T-helper 2 cell (primary cell): ENCODE measurements at places on chromosomes 3 and 15.

DNA sequence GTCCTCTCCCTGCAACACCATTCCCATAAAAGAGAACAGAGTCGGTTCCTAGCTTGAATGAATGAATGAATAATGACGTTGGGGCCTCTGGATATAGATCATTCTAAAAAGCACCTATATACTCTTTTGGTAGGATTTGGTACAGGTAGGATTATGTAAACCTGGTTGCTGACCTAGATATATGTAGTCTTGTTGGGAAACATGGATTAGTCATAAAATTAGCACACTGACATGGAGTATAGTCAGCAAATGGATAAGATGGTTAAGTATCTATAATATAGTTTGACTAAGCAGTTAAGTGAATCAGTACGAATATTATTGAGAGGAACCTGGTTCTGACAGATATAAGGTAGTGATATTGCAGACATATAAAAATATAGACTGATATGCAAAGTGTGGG is 142.5 kb downstream of the FILIP1L start:
- DNase-seq = no peak

DNA sequence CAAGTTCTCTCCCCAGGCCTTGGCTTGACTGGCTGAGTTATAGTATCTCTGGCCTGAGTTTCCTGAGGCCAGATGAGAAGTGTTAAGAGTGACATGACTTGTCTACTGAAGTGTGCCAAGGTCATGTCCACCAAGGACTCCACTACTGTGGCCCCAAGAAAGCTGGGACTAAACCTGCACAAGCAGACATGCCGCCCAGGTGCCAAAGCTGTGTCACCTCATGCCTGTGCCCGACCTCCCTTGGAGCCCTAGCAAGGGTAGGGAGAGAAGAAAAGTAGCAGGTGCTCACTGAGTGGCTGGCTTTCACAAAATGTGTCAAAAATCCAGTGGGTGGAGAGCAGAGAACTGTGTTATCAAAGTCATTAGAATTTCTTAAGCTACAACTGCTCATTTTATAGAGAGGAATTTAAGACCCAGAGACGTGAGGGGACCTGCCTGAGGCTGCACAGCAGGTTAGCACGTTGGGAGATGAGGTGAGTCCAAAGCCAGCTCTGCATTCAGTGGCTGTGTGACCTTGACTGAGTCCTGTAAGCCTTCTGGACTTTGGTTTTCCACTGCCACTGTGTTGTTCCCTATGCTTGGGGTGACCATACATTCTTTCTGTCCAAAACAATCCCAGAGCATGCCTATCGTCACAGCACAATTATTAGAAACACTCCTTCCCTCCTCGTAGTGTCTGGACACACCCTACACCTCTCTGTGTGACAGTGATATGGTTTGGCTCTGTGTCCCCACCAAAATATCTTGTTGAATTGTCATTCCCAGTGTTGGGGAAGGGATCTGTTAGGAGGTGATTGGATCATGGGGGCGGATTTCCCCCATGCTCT is 5.0 kb upstream of the LYSMD4 start:
- DNase-seq = no peak

DNA sequence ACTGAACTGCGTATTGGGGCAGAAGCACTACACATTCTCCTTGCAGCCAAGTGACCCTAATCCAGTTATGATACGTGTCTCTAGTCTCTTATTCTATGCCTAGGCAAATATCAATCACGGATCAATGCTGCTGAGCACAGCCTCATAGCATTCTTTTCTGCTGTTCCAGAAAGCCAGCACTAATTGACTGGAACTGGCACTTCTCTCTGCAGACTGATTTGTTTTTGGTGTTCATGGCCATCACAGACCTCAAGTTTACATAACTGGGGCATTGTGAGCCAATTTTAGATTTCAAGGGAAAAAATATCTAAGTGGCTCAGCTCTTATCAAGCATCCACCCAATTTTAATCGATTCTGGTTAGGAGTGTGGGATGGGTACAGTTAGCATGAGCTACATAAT is 37.9 kb downstream of the GLDN start:
- DNase-seq = no peak

- DNase-seq = no peak
Observed at GRCh38 chr15:39963786-39964185, 29.9 kb downstream of the EIF2AK4 start.

DNA sequence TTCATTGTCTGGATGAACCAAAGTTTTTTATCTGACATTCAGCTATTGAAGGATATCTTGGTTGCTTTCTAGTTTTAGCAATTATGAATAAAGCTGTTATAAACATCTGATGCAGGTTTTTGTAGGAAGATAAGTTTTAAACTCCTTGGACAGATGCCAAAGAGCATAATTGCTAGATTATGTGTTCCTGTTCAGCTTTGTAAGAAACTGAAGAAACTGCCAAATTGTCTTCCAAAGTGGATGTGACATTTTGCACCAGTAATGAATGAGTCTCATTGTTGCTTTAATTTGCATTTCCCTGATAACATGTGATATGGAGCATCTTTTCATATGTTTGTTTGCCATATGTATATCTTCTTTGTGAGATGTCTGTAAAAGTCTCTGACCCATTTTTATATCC is 239.9 kb upstream of the TTC14 start:
- no peak for DNase-seq

- no peak for DNase-seq
Observed at GRCh38 chr15:99232740-99233139, 16.6 kb downstream of the TTC23 start.

DNA sequence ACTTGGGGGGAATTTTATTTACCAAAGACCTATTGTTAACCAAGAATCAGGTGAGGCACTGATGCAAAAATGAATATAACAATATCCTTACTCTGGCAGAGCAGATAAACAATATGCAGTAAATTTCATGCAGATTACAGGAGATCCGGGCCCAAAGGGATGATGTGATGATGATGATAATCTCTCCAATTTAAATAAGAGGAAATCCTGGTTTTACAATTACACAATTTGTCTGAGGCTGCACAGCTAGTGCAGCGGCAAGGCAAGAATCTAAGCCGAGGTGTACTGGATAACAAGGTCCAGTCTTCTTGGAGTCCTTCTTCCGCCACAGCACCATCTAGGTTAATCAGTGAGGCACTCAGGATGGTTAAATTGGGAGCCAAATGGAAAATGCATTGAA is 2.4 kb upstream of the MESD start:
- DNase-seq = no peak

- no peak for DNase-seq
Observed at GRCh38 chr15:87626860-87627259, 629.7 kb downstream of the NTRK3 start.

- DNase-seq = no peak
Observed at GRCh38 chr3:139937674-139938279, 2.8 kb downstream of the CLSTN2 start.

- no peak for DNase-seq
Observed at GRCh38 chr15:97156739-97157265, 803.7 kb upstream of the ARRDC4 start.
